Activated CD8-positive, alpha-beta T cell treated with anti-CD3 and anti-CD28 coated beads for 36 hours (primary cell): ENCODE measurements at places on chromosomes 12 and 14. TPM values are rescaled to one million over a fixed set of nuclear protein-coding genes. Genes with fewer than 3 reads are reported as not detected.

Gene CATSPERB
- total RNA-seq = 0.60 TPM

Gene A2ML1
- not detected for total RNA-seq

Gene TAS2R46
- 0.45 TPM for total RNA-seq

Gene CCDC177
- not detected for total RNA-seq

Gene TMEM63C
- total RNA-seq = 3.3 TPM

Gene LMNTD1
- not detected for total RNA-seq

Gene TEX22
- 1.2 TPM for total RNA-seq

Gene C3AR1
- 1.4 TPM for total RNA-seq

Gene ZNF385A
- 2.5 TPM for total RNA-seq

Gene GDF3
- not detected for total RNA-seq

Gene VWF
- 0.13 TPM for total RNA-seq

Gene EPYC
- total RNA-seq = not detected

Gene VPS29
- total RNA-seq = 71.7 TPM

Gene PAX9
- total RNA-seq = not detected

Gene KCNJ8
- total RNA-seq = not detected

Gene TAS2R43
- 0.31 TPM for total RNA-seq

Gene KSR2
- not detected for total RNA-seq

Gene SIX1
- not detected for total RNA-seq

Gene TAS2R8
- total RNA-seq = not detected

Gene CRACR2A
- 24.7 TPM for total RNA-seq

Gene EEA1
- 21.7 TPM for total RNA-seq

Gene SLC22A17
- total RNA-seq = 2.3 TPM

Gene ALX1
- not detected for total RNA-seq

Gene GNB3
- total RNA-seq = 1.1 TPM

Gene TTC5
- total RNA-seq = 20.6 TPM

Gene GLTP
- total RNA-seq = 19.9 TPM

Gene SERPINA5
- total RNA-seq = not detected

Gene SELPLG
- total RNA-seq = 22.1 TPM

Gene DCN
- total RNA-seq = not detected

Gene SUPT16H
- total RNA-seq = 171 TPM

Gene SDR9C7
- total RNA-seq = not detected

Gene CCDC198
- total RNA-seq = not detected

Gene DHRS2
- total RNA-seq = 3.5 TPM

Gene AHNAK2
- total RNA-seq = 0.02 TPM

Gene PTPRB
- total RNA-seq = not detected

Gene SRRM4
- total RNA-seq = not detected

Gene PRB2
- not detected for total RNA-seq

Gene SYT1
- not detected for total RNA-seq

Gene COX14
- total RNA-seq = 43.1 TPM

Gene TSHR
- total RNA-seq = 0.31 TPM

Gene PTGER2
- total RNA-seq = 19.5 TPM

Gene KRT82
- not detected for total RNA-seq

Gene CD163L1
- not detected for total RNA-seq

Gene RNF212B
- not detected for total RNA-seq

Gene KRT80
- total RNA-seq = not detected

Gene DTX1
- total RNA-seq = 2.9 TPM

Gene JAG2
- total RNA-seq = 3.6 TPM

Gene MYRFL
- total RNA-seq = not detected
